Psoas muscle (tissue), 8 donors: ENCODE measurements at places on chromosomes 12 and 14.

- DNase-seq = no peak
These were observed 19.4 kb upstream of the KLRG1 start for GRCh38 chr12:8969861-8970411.

- DNase-seq = no peak
These were observed 2.3 kb downstream of the ISCU start for GRCh38 chr12:108564724-108565123.

DNA sequence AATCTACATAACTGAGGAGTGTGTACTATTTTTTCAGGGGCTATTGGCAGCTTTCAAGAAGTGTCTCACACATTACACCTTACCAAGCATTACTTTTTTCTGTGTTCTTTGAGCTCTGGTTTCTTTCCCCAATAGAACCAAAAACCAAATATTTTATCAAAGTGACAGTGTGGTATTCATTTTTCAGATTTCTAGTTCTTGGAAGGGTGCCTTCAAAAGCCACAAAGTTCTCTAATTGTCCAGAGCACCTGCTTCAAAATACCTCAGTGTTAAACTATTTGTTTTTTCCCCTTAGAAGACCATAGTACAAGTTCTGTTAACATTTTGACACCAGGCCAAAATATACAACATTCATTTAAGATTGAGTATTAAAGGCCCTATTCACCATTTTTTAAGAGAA, 515.7 kb downstream of the ETNK1 start:
- no peak for DNase-seq

- DNase-seq = no peak
These were observed 33.4 kb downstream of the PKP2 start for GRCh38 chr12:32863128-32863527.

- no peak for DNase-seq
These were observed 1.1 kb downstream of the PAPLN start for GRCh38 chr14:73238424-73238852.

DNA sequence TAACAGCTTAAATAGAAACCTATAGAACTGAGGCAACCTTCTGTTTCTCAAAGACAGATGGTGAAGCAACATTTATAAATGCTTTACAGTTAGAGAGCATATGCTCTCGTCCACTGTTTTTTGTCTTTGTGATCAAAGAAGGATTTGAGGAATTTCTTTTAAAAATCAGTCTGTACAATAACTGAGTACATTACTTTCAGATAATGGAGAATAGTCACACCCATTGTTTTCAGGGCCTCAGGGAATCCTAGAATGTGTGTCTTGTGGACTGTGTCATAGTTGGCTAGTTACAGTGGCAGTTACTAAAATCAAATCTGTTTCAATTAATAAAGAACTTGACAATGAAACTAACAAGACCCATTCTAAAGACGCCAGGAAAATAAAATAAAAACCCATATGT, 107.9 kb downstream of the PRKCH start:
- DNase-seq = no peak

- no peak for DNase-seq
These were observed 148.6 kb upstream of the DIO3 start for GRCh38 chr14:101412739-101413138.

GRCh38 chr14:68148276-68148675, 328.7 kb downstream of the RAD51B start:
- DNase-seq = no peak

GRCh38 chr14:92385561-92385960, 62.6 kb downstream of the SLC24A4 start:
- DNase-seq = no peak

- DNase-seq = no peak
These were observed 214.6 kb downstream of the PHETA1 start for GRCh38 chr12:111154147-111154834.

GRCh38 chr12:132118876-132119275, 25.2 kb downstream of the DDX51 start:
- DNase-seq = no peak

DNA sequence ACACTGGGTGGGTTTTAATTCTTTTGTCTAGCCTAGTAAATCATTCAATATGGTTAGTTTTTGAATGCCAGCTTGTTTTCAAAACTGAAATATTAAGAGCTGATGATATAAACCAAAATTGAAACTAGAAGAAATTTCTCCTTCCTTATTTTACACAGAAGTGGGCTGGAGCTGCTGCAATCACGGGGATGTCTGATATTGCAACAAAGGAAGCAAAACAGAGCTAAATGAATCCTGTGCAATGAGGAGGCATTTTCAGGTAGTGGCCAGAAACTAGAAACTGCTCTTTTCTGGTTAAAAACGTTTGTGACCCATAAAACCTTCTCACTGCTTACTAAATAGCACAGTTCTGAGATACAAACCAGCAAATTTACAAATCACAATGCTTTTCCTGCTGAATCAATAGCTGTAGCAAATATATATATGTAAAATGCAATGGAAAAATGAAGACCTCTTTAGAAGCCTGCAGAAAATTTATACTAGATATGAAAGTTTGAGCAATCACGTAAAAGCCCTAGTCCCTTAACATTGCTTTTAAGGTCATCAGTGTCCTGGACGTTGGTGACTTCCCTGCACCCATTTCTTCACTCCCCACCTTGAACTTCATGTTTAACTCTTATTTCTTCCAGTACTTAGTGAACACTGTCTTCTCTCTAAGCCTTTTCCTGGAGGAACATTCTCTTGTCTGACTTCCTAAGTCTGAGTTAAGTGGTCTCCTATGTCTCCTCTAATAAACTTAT, 15.9 kb upstream of the LRRK2 start:
- no peak for DNase-seq

DNA sequence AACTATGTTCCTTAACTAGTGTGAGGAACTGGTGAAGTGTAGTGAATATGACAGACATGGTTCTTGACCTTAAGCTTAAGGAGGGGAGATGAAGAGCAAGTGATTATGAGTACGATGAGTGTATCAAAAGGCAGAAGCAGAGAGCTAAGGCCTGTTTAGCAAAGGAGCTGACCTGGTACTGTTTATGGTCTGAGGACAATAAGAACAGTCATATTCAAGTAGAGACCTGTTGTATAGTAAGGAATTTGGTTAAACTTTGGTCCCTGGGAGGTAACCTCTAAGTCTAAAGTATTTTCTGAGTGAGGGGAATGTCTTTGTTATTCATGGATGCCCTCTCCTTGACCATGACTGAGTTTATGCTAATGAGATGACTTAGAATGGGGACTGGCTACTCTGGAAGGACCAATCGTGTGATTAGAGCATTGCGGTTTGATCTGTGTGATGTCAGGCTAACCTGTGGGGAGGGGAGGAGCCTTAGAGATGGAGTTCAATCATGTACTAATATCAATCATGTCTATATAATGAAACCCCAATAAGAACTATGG, 389.3 kb downstream of the BMP4 start:
- DNase-seq = no peak

GRCh38 chr14:75518625-75519024, 3.6 kb upstream of the BATF start:
- no peak for DNase-seq

DNA sequence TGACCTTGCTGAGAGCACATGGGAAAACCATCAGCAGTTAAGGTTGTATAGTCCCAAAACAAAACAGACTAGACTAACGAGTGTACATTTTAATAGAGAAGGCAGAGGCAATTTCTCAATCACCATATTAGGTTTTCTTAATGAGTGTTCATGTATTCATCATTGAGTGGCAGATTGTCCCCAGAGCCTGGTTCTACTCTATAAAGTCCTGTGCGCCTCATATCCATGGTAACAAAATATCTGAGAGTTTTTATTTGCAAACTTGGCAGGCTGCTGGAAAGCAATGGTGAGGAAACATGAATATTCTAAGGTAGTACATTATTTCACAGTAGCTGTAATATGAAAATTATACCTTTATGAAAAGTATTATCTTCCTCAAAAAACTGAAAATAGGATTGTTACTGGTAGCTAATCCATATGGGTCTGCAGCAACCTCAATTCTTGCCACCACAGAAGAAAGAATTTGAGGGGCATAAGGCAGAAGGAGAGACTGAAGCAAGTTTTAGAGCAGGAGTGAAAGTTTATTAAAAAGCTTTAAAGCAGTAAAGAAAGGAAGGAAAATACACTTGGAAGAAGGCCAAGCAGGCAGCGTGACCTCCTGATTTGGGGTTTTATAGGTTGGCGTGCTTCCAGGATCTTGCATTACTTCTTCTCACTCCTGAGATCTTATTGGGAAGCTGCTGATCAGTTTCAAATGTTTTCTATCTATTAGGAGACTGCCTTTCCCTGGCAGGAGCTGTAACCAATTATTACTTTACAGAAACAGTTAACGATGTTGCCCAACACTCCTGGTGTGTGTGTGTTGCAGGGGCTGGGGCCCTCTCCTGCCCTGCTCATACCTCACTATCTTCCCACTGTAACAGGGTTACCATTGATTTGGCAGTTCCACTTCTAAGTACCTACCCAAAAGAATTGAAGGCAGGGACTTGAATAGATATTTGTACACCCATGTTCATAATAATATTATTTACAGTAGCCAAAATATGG, 154.0 kb upstream of the NUDT4 start:
- DNase-seq = no peak

- no peak for DNase-seq
These were observed 116.5 kb downstream of the PAH start for GRCh38 chr12:102800565-102800964.

- no peak for DNase-seq
These were observed 1.4 kb downstream of the ATF1 start for GRCh38 chr12:50765095-50765911.
